ENCODE measurements at places on chromosomes 16 and 17.

GRCh38 chr17:2874189-2874686 is 78.0 kb downstream of the RAP1GAP2 start:
- no peak for DNase-seq

DNA sequence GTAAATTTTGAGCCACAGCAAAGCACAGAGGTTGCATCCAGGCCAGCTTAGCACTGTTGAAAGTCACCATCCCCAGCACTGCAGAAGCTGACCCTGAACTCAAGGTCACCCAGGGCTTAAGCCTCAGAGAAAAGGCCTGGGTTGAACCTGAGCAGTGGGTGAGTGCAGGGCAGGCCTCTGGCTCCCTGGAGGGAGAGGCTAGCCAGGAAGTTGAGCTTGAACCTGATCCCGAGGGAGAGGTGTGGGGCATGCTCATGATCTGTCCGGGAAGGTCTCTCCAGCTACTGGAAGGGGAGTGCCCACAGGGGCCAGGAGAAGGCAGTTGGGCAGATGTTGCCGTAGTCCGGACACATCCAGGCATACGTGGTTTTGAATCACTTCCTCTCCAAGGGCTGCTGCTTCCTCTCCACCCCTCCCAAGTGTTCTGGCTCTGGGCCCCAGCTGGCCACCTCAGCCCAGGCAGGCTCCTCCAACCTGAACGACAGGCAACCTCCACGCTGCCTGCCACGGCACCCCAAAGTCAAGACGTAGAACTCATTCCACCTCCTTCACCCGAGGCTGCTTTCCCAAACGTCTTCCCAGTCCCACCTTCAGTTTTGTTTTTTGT is 18.4 kb downstream of the CARHSP1 start:
- DNase-seq, result no peak

GRCh38 chr17:49575679-49576087 is at the start of gene NXPH3:
Gene NXPH3, plus strand, starts transcription at chr17:49575871. Its CDS starts 349 bp downstream, at chr17:49576220.
- peak; percentile 66 for DNase-seq

GRCh38 chr16:88920618-88921590 is 54.4 kb upstream of the PABPN1L start:
- no peak for DNase-seq

DNA sequence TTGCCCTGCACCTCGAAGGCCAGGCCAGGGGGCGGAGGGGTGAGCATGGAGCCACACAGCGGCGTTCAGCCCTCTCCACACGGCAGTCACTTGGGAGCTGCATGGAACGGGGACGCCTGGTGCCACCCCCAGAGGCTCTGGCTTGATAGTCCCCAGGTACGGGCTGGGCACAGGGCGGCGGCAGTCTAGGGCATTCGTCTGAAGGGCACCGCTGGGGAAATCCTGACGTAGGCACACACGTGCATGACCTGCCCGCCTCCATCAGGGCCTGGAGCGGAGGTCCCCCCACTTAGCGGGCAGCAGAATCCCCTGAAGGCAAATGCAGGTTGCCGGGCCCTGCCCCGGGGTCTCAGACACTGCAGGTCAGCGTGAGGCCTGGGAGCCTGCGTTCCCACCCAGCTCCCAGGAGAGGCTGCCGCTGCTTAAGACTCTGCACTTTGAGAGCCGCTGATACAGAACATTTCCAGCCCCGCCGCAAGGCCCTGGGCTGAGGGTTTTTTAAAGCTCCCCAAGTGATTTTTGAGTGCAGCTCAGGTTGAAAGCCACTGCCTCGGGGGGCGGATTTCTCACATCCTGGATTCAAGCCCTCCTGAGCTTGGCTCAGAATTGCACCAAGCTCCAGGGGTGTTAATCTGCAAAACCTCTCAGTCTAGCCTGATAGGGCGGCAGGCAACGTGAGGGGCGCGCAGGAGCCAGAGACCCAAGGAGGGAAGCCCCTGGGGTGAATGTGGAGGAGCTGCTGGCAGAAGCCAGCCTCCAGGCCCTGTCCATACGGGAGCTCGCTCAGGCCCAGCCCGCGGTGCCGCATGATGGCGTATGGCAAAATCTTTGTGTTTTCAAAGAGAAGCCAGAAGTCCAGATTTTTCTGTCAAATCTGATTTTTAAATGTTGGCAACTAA is 182.3 kb upstream of the GSE1 start:
- DNase-seq, result peak; percentile 7

GRCh38 chr17:58308173-58308984 is 20.2 kb downstream of the TSPOAP1 start:
- no peak for DNase-seq

DNA sequence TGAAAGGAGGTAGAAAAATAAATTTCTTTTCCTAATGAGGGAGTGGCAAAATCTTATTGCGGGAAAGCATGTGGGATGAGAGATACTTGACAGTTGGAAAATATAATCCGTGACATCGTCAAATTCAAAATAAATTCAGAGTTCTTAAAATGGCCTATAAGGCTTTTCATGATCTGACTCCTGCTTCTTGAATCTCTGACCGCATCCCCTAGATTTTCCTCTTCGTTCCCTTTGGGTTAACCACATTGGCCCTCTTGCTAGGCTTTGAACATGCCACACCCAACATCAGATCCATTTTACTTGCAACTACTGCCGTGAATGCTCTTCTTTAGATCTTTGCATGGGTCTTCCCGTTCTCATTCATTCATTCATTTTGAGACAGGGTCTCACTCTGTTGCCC is 50.1 kb downstream of the NF1 start:
- no peak for DNase-seq

GRCh38 chr16:57642160-57643135 is 14.0 kb downstream of the ADGRG1 start:
- DNase-seq, result no peak
